Left kidney (tissue), 8 donors: ENCODE measurements at places on chromosomes 3 and 15.
A peak's percentile ranks its signal among the peaks of the same experiment; 100 is the strongest.

DNA sequence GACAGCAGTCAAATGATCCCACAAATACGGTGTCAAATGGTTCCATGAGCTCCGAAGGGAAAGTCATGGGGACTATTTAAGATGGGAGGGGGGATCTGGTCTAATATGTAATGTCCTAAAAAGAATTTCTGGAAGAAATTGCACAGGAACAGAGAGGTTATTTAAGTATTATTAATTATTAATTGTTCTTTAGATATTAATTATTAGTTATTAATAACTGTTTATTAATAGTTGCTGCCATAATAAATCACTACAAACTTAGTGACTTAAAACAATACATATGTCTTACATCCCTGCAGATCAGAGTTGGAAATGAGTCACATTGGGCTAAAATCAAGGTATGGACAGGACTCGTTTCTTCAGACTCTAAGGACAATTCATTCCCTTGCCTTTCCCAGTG is 588.2 kb upstream of the NR2F2 start:
- no peak for DNase-seq

- no peak for DNase-seq
These were observed 76.9 kb downstream of the STAG1 start for GRCh38 chr3:136675150-136675858.

DNA sequence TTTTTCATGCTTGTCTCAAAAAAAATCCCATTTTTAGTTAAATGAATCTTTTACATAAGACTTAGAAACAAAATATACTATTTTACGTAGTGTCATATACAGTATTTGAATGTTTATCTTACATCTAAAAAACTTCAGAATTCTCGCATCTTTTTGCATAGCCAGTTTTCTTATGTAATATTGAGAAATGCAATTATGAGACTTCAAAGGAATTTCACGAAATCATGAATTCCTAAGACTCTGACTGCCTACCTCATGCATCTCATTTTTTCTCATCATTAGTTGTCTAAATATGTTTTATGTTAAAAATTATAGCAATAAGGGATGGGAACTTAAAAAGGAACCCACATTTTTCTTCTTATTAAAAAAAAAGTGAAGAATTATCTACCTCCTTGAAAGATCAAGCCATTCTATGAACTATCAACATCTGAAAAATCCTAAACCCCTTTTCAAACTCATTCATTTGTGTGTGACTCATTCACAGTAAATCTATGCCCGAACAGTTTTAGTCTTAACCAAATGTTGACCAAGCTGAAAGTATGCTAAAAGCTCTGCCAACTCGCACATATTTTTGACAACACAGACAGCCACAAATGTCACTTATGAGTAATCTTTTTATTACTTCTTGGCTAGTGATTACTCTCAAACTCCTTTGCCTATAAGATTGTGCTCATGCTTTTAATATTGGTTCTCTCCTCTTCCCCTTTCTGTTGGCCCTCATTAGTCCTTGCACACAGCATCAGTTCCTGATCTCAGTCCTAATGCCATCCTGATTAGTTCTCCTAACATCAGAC is 115.9 kb downstream of the DCLK3 start:
- DNase-seq = no peak

DNA sequence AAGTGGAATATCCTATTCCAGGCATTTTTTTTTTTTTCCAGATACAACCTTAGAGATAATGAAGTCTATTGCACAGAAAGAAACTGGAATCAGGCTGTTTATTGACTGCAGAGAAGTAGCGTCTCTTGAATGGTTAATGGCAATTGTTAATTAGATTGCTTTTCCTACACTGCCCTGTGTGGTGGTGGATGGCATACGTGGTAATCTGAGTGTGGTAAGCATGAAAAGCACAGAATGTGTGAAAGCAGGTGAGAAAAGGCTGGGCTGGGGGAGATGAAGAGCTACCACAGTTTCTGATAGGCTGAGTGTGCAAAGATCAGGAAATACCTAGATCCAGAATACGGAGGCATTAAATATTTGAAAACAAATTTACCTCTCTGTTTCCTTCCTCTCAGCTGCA is 486.3 kb upstream of the TBL1XR1 start:
- DNase-seq = no peak

DNA sequence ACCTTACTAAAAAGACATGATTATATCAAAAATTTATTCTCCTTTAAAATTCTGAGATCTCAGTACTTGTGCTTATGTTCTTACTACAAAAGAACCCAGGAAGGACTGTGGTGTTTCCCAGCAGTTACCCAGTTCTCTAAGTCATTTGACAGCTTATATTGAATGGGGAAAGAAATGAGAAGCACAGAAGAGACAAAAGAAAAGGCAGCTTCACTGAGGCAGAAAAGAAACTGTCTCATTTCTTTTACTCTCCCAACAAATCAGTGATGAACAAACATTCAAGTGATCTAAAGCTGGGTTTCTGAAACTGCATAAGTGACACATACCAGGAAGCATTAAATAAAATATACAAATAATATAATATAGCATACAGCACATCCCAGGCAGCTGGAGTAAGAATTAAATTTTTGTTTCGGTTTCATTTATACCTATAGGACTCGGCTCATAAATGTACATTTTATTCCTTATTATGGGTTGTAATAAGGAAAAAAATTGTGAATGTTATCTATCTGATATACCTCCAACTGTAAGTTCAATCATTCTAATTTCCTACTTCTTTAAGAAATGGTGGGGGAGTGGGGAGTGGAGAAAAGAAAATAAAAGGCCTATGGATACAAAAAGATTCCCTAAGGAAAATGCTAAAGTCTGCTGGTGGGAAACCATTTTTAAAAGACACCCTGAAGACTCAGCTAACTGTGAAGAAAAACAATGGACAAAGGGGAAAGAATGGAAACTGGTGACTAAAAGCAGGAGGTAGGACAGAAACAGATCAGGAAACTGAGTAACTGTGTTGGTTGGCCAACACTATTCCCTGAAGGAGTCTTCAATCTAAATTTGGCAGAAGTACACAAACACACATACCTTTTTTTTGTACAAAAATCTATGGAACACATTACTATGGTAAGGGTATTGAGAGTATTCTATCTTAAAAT is 156.8 kb downstream of the TBC1D5 start:
- DNase-seq = no peak

GRCh38 chr15:80612118-80612823 is 82.8 kb upstream of the ABHD17C start:
- DNase-seq = no peak

GRCh38 chr3:39334205-39334604 is 4.7 kb downstream of the CCR8 start:
- no peak for DNase-seq

- DNase-seq = peak; percentile 55
These were observed 27.5 kb upstream of the FAM81A start for GRCh38 chr15:59410391-59410896.

DNA sequence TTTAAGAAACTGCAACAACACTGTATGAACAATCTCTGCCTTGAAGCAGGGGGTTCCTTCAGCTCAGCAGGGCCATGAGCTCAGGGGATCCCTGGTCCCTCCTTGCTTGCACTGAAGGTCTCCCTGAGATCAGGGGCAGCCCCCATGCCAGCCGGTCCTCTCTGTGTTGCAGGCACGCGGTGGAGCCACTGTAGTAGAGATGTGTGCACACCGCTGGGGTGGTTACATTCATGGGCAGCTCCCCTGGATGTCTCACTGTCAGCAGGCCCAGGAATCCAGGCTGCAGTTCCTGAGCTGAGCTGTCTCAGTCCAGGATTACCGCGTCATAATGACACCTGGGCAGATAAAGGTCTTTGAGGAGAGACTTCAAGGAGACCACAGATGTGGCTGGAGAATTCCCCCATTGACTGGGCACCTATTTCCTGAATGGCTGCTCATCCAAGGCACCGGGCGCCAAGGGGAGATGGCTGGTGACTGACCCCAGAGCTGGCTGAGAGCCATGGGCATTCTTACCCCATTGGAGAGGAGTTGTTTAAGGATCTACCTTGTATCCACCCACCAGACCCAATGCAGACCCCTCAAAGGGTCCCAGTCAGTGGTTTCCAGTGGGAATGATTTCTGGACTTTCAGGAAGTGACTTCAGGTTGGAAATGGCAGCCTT is 10.4 kb upstream of the KLF13 start:
- DNase-seq = no peak
